Transverse colon (tissue), 4 donors: ENCODE measurements at places on chromosomes 6 and 20. TPM values are rescaled to one million over a fixed set of nuclear protein-coding genes. Genes with fewer than 3 reads are reported as not detected.
A peak's percentile ranks its signal among the peaks of the same experiment; 100 is the strongest.

The IMPG1 gene
- total RNA-seq = not detected

The RIPPLY2 gene
- total RNA-seq = not detected

DNA sequence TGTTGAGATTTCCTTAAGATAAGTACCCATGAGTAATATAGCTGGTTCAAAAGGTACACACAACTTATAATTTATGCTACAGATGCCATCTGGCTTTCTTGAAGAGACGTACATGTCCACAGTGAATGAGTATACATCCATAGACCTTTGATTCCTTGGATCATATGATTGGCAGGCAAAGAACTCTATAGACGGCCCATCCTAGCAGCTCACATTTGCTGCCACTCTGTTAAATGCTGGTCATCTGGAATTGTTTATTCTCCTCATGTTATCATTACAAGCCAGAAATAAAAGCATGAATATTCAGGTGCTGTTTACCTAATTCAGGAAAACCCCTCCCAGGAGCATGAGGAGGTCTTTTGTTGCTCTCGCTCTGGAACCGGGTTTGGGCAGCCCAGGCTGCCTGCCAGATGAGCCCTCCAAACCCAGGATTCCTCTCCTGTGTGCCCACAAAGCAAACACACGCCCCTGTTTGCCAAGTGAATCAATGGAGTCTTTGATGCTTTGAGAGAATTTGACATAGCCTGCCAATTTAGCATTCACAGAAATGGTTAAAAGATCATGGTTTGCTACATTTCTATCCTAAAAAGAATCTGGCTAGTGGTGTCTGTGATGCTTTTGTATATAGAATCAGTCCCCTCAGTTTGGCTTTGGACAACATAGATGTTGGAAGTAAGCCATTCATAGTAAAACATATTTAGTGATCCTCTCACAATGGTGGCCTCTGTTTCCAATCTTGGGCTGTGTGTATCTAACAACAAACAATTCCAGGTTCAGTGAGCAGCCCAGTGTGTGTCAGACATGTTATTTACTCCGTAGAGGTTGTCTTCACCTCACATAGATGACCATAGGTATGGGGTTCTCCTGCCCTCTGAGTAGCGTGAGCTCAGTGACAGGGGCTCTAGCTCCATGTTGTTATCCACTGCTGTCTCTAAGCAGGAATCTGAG is 17.5 kb upstream of the PLCG1 start:
- DNase-seq = no peak

DNA sequence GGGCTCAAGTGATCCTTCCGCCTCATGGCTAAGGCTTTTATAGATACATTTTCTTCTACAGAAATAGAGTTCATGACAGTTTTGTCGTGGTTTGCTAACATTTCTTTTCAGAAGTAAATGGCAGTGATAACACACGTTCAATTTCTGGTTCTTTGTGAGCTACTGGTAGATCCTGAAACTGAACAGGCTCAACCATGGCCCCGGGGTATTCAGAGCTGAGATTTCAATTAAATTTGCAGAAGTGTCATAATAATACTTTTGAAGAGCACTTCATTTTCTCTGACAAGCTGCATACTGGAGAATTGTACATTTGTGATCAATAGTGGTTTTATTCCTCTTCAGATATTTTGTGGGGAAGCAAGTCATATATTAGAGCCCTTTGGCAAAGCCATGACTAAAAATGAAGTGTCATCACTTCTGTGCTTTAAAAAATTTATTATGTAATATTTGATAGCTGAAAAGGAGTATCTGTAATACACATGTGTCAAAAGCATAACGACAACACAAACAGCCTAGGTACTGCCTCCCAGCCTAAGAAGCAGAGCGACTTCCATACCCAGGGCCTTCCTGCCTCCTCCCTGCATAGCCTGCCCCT is 84.3 kb upstream of the SCP2D1 start:
- no peak for DNase-seq

GRCh38 chr6:73747289-73747688 is 51.3 kb downstream of the CD109 start:
- no peak for DNase-seq

GRCh38 chr6:144654506-144654905 is 369.4 kb downstream of the UTRN start:
- DNase-seq = no peak

GRCh38 chr6:84242265-84242664 is 14.8 kb upstream of the CEP162 start:
- DNase-seq = no peak

DNA sequence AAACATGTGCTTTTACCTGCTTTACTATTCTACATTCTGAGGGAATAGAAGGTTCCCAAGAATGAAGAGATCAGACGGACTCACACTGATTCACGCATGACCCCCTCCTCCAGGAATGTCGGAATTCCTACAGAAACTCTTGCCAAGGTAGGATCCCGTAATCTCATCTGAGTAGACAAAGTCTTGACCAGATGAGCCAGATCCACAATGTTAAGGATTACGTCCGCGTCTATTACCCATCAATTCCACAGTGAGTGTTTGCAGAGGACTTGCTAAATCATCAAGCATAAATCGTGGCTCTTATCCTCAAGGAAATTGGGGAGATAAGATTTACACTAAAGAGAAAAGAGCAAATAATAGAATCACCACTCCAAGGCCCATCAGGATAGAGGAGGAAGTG is 245.9 kb upstream of the FOXQ1 start:
- DNase-seq = no peak

DNA sequence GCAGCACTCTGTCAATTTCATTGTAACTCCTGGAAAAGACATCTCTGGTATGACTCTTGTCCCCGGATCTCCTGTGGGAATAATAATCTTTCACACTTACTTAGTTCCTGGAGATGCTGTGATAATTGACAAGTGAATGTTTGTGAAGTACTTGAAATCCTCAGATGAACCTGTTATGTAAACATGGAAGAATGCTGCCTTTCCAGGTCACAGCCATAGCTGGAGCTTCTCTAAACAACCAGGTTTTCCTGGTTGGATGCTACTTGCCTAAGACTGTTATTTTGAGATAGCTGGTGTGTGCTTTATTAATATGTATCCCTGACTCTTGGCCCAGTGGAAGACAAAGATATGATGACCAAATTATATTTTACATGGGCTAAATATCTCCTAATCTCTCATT is 228.6 kb downstream of the KCNQ5 start:
- no peak for DNase-seq

- no peak for DNase-seq
Measured at GRCh38 chr20:53828682-53829254, 235.1 kb upstream of the ZNF217 start.

GRCh38 chr20:59299945-59300332 is 472 bp upstream of the EDN3 start:
- peak; percentile 86 for DNase-seq
